ENCODE measurements at places on chromosomes 3 and 15.

DNA sequence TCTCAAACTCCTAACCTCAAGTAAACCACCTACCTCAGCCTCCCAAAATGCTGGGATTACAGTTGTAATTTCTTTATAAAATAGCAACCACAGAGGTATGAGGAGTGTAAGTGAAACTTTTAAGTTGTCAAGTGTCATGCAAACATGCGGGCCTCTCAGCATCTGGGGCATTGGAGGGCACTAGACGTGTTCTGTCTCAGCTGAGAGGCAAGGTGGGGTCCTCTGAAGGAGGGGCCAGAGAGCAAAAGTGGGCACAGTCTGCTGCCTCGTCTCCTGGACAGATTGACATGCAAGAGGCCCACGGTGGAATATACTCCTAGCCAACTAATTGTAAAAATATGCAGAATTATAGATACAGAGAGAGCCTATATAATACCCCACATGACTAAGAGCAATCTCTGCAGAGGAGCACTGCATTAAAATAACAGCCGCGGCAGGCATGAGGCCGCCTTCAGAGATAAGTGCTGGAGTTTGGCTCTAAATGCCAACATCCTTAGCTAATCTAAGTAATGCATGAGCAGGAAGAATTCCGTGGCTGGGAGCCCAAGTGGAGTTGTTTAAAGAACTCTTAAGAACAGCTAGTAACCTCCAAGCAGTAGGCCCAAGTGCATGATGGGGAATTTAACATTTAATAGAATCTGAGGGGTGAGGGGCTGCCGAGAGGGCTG lies 87.8 kb upstream of the RNU6-1 start:
- DNase-seq = peak; percentile 31

DNA sequence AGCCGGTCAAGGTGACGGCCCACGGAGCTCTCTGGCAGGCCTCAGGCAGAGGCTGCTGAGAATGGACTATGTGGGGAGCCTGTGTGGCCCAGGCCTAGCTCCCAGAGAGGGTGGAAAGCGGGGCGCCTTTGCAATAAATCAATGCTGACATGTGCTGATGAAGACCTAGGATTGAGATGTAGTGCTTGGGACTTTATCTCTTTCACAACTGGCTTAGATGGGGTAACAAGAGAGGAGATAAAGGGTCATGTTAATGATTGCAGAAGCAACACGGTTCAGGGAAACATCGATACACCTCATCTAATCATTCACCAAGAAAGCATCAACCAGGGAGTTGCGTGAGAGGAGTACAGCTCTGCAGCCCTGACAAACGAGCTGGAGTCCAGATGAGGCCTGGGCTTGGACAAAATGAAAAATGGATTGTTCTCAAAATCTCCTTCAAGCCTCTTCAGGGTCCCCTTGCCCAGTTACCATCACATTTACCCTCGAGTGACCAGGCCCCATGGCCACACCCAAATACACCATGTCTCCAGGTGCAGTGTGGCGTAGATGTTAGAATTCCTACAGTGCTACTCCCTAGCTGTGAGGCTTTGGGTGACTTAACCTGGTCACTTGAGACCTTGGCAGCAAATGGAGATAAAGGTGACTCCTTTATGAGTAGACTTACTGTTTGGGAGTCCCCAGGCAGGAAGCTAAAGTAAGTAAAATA lies 146.4 kb upstream of the LIPC start:
- DNase-seq = no peak

DNA sequence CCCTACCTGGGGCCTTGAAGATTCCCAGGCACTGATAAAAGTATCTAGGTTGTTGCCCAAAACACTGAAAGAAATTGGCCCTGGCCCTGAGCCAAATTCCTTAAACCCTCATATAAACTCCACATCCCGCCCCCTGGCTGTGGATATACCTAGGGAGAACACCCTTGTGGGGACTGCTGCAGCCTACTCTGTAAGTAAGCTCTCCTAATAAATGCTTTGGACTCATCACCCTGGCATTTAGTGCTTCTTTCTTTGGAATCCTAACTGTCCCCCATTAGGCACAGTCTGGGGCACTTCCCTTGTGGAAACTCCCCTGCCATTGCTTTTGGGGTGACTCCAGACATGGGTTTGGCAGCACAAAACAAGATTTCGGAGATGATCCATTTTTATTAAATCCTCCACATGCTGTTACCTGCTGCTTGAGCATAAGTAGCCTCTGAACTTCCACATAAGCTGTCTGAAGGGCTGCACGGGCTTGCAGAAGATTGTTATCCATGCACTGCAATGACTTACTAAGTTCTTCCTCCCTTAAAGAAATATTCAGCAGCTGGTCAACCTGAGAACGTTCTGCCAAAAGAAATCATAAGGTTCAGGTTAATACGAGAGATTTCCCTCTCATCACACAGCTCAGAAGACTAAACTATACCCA lies 46.4 kb downstream of the ZNF106 start:
- peak; percentile 39 for DNase-seq

- no peak for DNase-seq
Observed at GRCh38 chr3:99972380-99973104, 141.8 kb downstream of the FILIP1L start.

GRCh38 chr3:185207931-185208746 lies 45.7 kb downstream of the EHHADH start:
- peak; percentile 45 for DNase-seq

Measured in GM23248 (cell line).